ENCODE measurements at places on chromosomes 2 and 18.

DNA sequence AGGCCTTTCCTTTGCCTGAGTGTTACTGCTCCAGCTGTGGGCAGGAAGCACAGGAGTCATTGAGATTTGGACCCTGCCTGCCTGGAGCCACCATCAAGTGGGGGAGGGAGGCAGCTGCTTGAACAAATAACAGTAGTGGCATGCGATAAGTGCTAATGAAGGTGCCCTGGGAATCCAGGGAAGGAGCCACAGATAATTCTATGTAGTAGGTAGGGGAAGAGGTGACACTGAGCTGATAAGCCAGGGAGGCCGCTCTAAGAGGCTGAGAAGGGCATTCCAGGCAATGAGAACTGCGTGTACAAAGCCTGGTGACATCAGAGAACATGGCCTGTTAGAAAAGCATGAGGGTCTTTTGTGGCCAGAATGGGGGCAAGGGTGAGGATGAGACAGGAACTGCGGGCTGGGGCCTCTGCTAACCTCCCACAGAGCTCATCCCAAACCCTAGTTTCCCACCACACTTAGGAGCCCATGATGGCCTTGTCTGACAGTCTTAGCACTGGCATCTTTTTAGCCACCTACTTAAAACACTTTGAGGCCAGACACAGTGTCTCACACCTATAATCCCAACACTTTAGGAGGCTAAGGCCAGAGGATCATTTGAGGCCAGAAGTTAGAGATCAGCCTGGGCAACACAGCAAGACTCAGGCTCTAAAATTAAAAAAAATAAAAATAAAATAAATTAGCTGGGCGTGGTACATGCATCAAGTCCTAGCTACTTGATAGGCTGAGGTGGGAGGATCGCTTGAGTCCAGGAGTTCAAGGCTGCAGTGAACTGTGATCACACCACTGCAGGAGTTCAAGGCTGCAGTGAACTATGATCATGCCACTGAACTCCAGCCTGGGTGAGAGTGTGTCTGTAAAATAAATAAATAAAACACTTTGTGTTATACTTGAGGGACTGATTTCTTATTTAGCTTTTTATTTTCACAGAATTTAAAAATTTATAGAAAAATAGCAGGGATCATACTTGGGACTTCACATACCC is 58.9 kb downstream of the TET3 start:
- no peak for DNase-seq

- no peak for DNase-seq
These were observed 9.3 kb upstream of the SLC14A2 start for GRCh38 chr18:45606007-45606406.

GRCh38 chr18:10085416-10085815 is 171.6 kb downstream of the VAPA start:
- DNase-seq = no peak

DNA sequence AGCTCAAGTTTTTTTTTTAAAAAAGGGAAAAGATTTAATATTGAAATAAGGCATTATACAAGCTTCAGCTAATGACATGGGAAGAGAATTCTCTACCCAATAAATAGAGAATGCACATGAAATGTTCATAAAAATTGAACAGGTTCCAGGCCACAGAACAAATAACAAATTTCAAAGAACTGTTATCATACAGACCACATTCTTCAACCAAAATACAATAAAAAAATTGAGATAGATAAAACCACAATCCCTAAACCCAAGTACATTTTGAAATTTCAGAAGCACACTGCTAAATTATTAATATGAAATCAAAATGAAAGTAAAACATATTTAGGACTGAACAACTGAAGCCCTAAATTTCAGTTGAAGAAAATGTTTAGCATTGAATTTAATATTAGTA is 89.6 kb downstream of the BCL2 start:
- DNase-seq = no peak

DNA sequence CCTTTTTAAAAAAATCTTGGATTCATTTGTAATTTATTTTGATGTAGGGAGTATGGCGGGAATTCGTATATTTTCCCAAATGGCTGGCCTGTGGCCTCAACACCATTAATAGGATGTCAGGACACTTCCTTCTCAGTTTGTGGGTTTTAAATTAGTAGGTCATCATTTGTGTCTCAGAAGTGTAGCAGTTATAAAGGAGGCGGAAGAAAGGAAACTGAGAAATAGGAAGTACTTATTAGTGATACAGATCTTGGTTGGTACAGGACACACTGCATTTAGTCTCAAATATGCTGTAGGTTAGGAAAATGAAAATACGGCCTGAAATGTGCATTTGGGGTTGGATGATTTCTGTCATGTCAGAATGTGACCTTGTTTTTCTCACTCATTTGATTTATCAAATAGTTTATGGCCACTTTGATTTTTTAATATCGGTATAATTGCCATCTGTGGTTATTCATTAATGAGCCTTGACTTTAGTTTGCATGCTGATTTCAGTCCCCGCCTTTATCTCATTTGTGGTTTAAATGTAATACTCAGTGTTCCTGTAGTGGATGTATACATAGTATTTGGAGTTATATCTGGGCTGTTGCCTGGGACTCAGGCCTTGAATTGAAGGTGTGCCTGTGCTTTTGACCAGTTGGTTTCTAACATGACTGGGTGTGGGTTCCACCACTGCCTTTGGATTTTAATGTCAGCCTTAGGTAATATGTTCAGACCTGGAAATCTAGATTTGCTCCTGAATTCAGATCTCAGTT is 31.4 kb downstream of the ZCCHC2 start:
- DNase-seq = no peak

DNA sequence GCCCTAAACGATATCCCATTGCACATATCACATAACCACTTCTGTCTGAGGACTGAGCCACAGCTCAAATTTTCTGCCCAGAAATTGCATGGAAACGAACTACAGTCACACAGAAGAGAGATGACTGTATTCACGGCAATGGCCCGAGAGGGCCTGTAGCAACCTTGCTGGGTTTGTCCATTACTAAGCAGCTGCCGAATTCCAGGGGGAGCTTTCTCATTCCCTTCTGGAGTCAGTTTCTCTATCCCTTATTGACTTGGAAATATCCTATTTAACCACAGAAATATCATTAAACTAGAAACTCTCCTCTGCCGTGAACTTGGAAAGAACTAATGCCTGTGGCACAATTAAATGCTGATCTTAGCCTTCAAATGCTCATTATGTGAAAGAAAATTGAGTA is 183.9 kb downstream of the DNER start:
- no peak for DNase-seq

- no peak for DNase-seq
These were observed 487.4 kb upstream of the ZEB2 start for GRCh38 chr2:145007093-145007959.

DNA sequence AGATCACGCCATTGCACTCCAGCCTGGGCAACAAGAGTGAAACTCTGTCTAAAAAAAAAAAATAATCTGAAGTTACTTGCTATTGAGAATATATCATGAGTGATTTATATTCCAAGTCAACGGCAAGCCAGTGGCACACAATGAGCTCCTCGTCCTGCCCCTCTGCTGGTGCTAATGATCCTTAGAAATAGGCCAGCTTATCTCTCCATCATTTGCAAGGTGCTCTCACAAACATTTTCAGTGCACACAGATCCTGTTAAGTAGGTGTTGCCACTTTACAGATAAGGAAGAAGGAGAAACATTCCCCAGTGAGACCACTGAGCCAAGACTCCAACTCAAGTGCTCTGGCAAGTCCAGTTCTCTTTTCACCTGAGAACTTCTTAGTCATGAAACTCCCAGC is 91.3 kb upstream of the GPR45 start:
- no peak for DNase-seq

DNA sequence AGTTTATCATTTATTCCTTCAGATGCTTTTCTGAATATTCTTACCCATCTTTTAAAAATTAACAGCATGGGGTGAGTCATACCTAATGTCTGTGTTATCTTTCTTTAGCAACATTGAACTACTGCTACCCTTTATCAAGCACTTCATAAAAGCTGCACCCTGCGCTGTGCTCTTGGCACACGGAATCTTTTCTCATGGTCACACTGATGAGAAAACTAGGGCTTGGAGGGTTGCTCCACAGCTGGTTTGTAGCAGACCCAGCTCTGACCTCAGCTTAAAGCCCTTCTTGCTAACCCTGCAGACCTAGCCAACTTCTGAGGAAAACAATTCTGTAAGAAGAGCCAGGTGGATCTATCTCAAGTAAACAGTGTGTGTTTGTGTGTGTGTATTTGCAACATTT is 106.3 kb downstream of the RNF144A start:
- no peak for DNase-seq

GRCh38 chr2:67338601-67339233 is 58.4 kb upstream of the ETAA1 start:
- no peak for DNase-seq

Data from stimulated activated CD4-positive, alpha-beta T cell treated with anti-CD3 and anti-CD28 coated beads, Interleukin-1b, Interleukin-23, amount 100 ng/mL, for 1 hour (primary cell).